ENCODE measurements at places on chromosomes 1 and 21. TPM values are rescaled to one million over a fixed set of nuclear protein-coding genes. Genes with fewer than 3 reads are reported as not detected.

The KRTAP19-3 gene
- not detected for total RNA-seq

The ADAM30 gene
- total RNA-seq: not detected

The DNAH14 gene
- not detected for total RNA-seq

The FCGR2B gene
- total RNA-seq: 1.2 TPM

The IFI6 gene
- total RNA-seq: 49.7 TPM

The TCP10L gene
- 0.37 TPM for total RNA-seq

The WLS gene
- not detected for total RNA-seq

The HAO2 gene
- total RNA-seq: not detected

Data from CD4-positive, CD25-positive, alpha-beta regulatory T cell (primary cell).